ENCODE measurements at places on chromosomes 3 and 15.

DNA sequence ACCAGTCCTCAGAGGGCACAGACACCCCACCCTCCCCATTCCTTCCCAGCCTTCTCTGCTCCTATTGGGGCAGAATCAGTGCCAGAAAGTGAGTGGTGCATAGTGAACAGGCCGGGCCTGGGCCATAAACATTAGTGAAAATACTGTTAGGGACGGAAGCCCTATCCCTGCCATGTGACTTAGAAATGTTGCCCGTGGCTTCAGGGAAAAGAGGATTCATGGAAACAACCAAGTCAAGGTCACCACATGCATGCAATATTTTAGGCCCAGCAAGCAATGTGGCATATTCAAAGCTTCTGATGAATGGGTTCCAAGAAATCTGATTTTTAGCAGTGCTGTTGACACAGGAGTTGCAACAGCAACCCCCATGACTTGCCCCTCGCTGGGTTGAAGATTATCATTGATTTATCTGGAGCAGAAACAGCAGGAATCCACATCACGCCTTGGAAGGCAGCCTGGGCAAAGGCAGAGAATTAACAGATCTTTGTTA is 52.3 kb downstream of the CCNL1 start:
- peaks cover 17% of the 10 kb centered on the region for H3K4me1 ChIP-seq
- peak overlapping the region; percentile 64 for H3K27ac ChIP-seq
- H3K4me3 ChIP-seq = no peak overlapping the region
- peak; percentile 88 for DNase-seq

DNA sequence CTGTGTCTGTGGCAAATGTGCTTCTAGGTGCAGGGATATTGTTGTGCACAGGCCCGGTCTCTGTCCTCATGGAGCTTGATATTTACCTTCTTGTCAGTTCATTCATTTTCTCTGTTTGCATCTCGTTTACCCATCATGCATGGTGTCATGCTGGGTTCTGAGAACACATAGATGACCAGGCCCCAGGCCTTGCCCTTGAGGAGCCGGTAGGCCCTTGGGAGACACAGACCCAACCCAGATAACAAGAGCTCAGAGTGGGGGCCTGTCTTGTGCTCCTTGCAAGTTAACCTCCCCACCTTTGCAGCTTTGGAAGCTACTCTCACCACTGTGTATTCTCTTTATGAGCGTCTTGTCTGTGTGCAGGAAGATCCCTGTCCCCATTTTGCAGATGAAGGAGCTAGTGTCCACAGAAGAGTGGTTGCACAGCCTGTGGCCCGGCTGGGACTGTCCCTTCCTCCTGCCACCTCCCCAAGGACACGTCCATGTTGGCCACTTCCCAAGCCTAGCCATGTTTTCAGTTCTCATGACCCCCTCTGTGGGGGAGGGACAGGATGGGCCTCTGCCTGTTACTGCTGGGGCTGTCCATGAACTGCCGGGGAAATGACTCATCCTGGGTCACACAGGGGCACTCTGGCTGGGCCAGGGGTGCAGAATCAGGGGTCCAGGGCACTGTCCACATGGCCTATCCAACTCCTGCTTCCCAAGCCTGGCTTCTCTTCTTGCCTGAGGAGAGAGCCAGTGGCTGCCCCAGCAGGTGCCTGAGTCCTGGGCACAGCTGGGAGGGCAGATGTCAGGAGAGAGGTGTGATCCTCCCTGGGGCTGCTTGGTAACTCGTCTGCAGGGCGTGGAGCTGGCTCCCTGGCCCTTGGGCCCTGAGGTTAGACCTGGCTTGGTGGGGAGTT is 3.4 kb downstream of the SNX33 start:
- H3K36me3 ChIP-seq = no peaks in the 10 kb centered on the region
- no peak overlapping the region for H3K27ac ChIP-seq
- peaks cover 14% of the 10 kb centered on the region for H3K4me1 ChIP-seq
- DNase-seq = no peak
- no peaks in the 10 kb centered on the region for H3K27me3 ChIP-seq

DNA sequence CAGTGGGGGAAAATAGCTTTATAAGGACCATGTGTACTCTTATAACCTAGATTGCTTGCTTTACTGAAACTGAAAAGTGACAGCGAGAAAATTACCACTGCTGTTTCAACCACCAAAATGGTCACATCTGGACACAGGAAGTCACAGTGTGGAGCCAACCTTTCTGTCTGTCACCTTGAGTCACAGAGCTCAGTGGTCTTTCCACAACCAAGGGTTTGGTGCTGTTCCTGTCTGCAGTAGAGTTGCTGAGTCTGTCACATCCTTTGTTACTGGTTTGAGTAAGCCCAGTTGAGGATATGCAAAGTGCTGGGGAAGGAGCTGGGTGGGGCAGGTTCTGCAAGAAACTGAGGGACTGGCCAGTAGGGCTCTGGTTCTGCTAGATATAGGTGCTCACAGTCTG is 139.1 kb upstream of the EIF1B start:
- H3K27ac ChIP-seq = no peak overlapping the region
- no peak overlapping the region for H3K4me3 ChIP-seq
- no peaks in the 10 kb centered on the region for H3K27me3 ChIP-seq
- no peaks in the 10 kb centered on the region for H3K36me3 ChIP-seq

DNA sequence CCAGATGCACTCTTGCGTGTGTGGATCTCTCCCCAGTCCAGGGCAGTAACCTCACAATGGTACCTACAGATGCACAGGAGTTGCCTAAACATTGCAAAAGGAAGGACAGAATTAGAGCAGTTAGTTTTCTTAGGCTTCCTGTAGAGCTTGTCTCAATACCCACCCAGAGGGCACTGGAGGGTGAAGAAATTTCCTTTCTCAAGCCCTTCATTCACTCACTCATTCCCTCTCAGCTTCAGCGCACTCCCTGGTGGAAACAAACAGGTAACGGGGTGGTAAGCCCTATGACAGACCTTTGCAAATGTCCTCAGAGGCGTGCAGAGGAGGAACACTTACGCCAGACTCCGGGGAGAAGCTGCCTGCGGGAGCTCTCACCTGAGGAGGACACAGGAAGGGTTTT is 267.4 kb upstream of the HES1 start:
- H3K36me3 ChIP-seq = no peaks in the 10 kb centered on the region
- no peak overlapping the region for H3K4me3 ChIP-seq
- no peak overlapping the region for H3K27ac ChIP-seq
- no peak for DNase-seq
- peaks cover 2% of the 10 kb centered on the region for H3K4me1 ChIP-seq
- H3K27me3 ChIP-seq = no peaks in the 10 kb centered on the region

- H3K4me1 ChIP-seq = peaks cover 3% of the 10 kb centered on the region
- DNase-seq = no peak
- H3K36me3 ChIP-seq = no peaks in the 10 kb centered on the region
- no peak overlapping the region for H3K4me3 ChIP-seq
Measured at GRCh38 chr15:80241508-80241907, 10.5 kb downstream of the CTXND1 start.

DNA sequence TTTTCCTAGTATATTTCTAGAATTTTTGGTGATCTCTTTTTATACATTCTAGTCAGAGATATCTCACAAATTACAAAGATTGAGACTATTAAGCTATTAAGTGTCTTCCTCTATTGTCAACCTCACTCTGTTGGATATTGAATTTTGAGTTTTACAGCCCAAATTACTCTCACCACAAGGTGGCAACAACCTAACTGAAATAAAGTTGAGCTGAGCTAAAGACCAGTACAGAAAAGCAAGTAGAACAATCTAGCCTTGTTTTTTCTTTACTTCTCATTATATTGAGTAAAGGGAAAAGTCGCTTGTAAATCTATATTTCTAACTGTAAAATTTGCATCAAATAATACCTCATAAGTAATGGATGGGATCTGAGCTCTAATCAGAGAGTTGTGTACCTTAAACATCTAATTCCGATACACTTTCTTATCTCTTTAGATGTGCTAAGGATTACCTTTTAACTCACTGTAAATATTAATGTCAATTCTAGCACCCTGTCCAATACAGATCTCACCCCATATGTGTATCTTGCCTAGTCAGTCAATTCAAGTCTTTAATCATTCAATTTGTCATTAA is 13.6 kb upstream of the COMMD2 start:
- H3K27me3 ChIP-seq = no peaks in the 10 kb centered on the region
- peak; percentile 43 for DNase-seq
- H3K4me1 ChIP-seq = no peaks in the 10 kb centered on the region
- H3K27ac ChIP-seq = no peak overlapping the region
- no peak overlapping the region for H3K4me3 ChIP-seq

GRCh38 chr3:45965653-45966052 is 22.4 kb downstream of the CXCR6 start:
- no peak overlapping the region for H3K4me3 ChIP-seq
- H3K27ac ChIP-seq = no peak overlapping the region
- H3K27me3 ChIP-seq = no peaks in the 10 kb centered on the region
- no peak for DNase-seq
- no peaks in the 10 kb centered on the region for H3K4me1 ChIP-seq

- no peaks in the 10 kb centered on the region for H3K27me3 ChIP-seq
- DNase-seq = no peak
- no peaks in the 10 kb centered on the region for H3K4me1 ChIP-seq
Measured at GRCh38 chr15:87567406-87568030, 689.0 kb downstream of the NTRK3 start.

DNA sequence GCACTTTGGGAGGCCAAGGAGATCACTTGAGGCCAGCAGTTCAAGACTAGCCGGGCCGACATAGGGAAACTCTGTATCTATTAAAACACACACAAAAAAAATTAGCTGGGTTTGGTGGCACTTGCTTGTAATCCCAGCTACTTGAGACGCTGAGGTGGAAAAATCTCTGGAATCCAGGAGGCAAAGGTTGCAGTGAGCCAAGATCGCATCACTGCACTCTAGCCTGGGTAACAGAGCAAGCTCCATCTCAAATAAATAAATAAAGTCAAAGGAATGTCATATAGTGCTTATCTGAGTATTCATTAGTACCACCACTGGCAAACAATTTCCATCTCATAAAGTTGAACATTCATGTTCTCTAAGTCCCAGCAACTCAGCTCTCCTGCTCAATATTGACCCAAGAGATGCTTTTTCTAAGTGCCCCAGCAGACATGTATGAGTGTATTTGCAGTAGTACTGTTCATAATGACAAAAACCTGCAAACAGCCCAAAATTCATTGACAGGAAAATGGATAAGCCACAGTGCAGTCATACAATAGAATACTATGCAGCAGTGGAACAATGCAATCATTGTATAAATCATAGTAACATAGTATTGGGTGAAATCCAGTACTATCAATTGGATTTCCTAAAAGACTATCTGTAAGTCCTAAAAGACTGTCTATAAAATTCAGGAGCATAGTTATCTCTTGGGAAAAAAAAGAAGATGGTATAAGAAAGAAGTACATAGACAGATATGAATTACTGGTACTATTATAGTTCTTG is 751.5 kb upstream of the LMCD1 start:
- no peak for DNase-seq
- no peaks in the 10 kb centered on the region for H3K36me3 ChIP-seq
- no peaks in the 10 kb centered on the region for H3K4me1 ChIP-seq
- no peak overlapping the region for H3K27ac ChIP-seq
- no peaks in the 10 kb centered on the region for H3K27me3 ChIP-seq

DNA sequence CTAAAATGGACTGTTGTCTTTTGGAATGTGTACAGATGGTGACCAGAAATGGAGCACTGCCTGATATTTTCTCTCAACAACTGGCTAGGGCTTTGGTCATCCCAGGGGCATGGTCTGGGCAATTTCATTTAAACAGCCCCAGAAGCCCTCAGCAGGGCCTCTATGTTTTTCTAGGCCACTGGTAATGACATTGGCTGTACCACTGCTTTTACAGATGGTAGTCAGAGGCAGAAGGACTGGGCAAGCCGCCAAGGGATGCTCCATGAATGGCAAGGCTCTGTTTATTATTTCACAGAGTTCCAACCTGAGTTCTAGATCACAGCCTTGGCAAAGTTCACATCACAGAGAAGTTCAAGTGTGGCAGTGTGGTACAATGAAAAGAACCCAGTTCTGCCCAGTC is 37.0 kb upstream of the LMCD1 start:
- no peaks in the 10 kb centered on the region for H3K4me1 ChIP-seq
- H3K4me3 ChIP-seq = no peak overlapping the region
- DNase-seq = no peak
- H3K27ac ChIP-seq = no peak overlapping the region

DNA sequence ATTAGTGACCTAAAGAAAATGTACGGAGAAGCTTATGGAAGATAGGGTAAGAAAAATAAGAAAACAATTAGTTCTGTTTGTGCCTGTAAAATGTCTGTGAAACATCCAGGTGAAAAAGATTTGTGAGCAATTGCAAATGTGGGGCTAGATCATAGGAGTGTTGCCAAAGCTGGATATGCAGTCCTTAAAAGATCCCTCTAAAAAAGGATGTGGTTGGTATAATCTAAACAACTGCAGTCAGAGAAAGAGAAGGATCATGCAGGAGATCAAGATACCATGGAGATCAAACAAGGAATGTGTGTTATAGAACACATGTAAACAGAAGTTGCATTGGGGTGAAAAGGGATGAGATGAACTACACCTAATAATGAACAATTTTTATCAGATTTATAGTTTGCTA is 116.8 kb downstream of the ALCAM start:
- DNase-seq = no peak
- no peak overlapping the region for H3K27ac ChIP-seq
- no peaks in the 10 kb centered on the region for H3K4me1 ChIP-seq
- no peaks in the 10 kb centered on the region for H3K27me3 ChIP-seq

DNA sequence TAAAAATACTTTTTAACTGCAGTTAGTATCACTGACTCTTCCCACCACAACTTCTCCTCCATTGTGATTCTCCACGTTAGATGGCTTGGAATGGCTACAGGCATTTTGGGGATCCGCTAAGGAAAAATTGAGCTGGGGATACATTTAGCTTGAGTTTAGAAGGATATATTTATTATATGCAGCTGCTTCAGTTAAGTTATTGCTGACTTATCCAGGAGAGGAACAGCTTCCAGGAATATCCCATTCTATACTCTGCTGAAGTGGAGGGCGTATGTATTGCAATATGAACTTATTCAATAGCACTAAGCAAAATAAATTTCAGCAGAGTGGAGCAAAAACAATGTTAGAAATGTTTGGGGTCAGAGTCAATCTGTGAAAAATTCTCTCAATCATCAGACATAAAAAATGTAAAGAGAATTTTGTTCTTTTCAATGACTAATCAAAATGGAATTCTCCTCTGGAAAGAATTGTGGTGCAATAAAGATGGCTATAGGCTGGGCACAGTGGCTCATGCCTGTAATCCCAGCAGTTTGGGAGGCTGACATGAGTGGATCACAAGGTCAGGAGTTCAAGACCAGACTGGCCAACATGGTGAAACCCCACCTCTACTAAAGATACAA is 84.7 kb downstream of the NCEH1 start:
- no peak overlapping the region for H3K27ac ChIP-seq
- no peak for DNase-seq
- H3K27me3 ChIP-seq = no peaks in the 10 kb centered on the region
- no peaks in the 10 kb centered on the region for H3K36me3 ChIP-seq
- no peaks in the 10 kb centered on the region for H3K4me1 ChIP-seq

GRCh38 chr3:103440539-103441203 is 1005.9 kb downstream of the ZPLD1 start:
- no peak overlapping the region for H3K27ac ChIP-seq
- H3K27me3 ChIP-seq = no peaks in the 10 kb centered on the region
- H3K4me3 ChIP-seq = no peak overlapping the region
- H3K4me1 ChIP-seq = no peaks in the 10 kb centered on the region
- peak; percentile 40 for DNase-seq

- no peaks in the 10 kb centered on the region for H3K4me1 ChIP-seq
- H3K27me3 ChIP-seq = no peaks in the 10 kb centered on the region
- no peak overlapping the region for H3K27ac ChIP-seq
- H3K4me3 ChIP-seq = no peak overlapping the region
- H3K36me3 ChIP-seq = no peaks in the 10 kb centered on the region
Measured at GRCh38 chr3:38011111-38011510, 18.3 kb downstream of the PLCD1 start.

Measured in mesendoderm (in vitro differentiated cells).